WERI-Rb-1 (cell line): ENCODE measurements at places on chromosomes 16 and 17.

DNA sequence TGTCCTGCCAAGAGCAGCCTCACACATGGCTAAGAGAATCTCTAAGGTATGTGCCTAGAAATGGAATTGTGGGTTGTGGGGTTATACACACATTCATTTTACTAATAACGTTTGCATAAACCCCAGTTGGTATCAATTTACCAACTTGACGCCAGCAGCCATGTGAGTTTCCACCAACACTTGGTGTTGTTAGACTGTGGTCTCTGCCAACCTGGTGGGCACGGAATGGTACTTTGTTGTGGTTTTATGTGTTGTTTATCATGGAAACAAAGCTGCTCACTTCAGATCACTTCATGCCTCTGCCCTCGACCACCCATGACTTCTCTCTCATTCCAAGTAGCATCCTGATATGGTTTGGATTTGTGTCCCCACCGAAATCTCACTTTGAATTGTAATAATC is 152.0 kb upstream of the CDC42EP4 start:
- no peak for DNase-seq

- DNase-seq = no peak
Observed at GRCh38 chr17:71427801-71428200, 693.0 kb upstream of the SOX9 start.

- no peak for DNase-seq
Observed at GRCh38 chr16:67922221-67922620, 9.4 kb downstream of the CTRL start.

GRCh38 chr17:72618001-72618509 is 474.4 kb downstream of the SLC39A11 start:
- DNase-seq = no peak

GRCh38 chr17:79226037-79226436 is 151.4 kb downstream of the ENGASE start:
- no peak for DNase-seq

DNA sequence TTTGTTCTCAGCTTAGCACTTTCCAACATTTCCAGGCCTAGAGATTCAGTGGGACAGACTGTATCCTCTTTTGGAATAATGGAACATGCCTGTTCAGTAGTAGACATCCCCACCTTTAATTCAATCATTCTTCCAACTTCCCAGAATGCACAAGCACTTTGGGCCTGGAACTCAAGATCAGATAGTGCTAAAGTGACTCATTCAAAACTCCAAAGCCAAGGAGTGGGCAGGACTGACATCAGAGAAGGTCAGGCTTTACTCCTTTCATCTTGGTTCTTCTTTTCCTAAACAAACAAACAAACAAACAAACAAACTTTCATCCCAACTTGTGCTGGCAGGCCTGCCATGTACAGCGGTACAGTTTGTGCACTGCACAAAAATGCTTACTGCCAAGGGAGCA is 172.0 kb downstream of the AXIN2 start:
- no peak for DNase-seq

DNA sequence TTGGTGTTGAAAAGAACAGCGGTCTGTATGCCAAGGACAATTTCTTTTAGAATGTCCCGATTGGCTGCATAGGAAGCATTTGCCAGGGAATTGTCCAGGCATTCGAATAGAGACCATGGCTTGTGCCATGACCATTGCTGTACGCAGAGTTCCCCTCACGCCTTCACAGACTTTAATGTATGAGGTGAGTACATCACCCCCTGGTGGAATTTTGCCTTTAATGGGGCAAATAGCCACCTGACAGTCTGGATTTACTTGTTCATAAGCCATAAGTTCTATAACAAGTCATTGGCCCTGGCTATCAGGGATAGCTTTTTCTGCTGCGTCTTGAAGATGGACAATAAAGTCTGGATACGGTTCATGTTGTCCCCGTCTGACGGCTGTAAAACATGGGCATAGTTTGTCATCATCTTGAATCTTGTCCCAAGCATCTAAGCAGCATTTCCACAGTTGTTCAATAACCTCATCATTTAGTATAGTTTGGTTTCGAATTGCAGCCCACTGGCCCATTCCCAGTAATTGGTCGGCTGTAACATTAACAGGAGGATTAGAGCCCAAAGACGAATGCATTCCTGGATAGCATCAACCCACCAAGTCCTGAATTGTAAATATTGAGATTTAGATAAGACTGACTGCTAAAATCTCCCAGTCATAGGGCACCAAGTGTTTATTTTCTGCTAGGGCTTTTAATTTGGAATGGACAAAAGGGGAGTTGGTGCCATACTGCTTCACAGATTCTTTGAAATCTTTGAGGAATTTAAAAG is 67.7 kb upstream of the ARL4D start:
- DNase-seq = peak; percentile 45

GRCh38 chr16:69906838-69907401 is 44.2 kb upstream of the CLEC18A start:
- DNase-seq = no peak

- no peak for DNase-seq
Observed at GRCh38 chr16:86580791-86581170, 2.4 kb downstream of the FOXL1 start.

GRCh38 chr17:15096511-15096910 is 168.6 kb downstream of the PMP22 start:
- DNase-seq = no peak

GRCh38 chr16:75589306-75589705 is 23.1 kb downstream of the GABARAPL2 start:
- no peak for DNase-seq

DNA sequence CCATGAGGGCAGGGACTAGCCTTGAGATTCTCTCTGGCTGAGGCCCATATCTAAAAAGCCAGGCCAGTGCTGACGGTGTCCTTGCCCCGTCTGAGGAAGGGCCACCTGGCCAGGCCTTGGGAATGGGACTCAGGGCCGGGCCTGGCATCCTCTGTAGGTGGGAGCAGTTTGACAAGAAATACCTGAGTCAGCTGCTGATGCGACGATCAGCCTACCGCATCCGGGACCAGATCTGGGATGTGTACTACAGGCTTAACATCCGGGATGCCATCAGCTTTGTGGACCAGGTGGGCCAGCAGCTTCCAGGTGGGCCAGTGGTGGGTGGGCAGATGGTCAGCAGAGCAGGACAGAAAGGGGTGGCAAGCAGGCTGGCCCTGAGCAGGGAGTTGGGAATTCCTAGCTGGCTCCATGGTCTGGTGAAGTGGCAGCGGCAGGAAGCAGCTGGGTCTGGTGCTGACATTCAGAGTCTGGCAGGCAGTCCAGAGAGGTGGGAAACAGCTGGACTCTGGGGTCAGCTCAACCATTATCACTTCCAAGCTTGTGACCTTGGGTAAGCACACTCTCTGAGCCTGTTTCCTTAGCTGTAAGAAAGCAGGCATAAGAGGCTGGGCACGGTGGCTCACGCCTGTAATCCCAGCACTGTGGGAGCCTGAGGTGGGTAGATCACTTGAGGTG is 9.5 kb downstream of the SLC9A5 start:
- no peak for DNase-seq

GRCh38 chr17:335691-336090 is 16.9 kb downstream of the RPH3AL start:
- DNase-seq = peak; percentile 57

GRCh38 chr16:14585287-14585686 is 44.8 kb downstream of the PARN start:
- DNase-seq = no peak

DNA sequence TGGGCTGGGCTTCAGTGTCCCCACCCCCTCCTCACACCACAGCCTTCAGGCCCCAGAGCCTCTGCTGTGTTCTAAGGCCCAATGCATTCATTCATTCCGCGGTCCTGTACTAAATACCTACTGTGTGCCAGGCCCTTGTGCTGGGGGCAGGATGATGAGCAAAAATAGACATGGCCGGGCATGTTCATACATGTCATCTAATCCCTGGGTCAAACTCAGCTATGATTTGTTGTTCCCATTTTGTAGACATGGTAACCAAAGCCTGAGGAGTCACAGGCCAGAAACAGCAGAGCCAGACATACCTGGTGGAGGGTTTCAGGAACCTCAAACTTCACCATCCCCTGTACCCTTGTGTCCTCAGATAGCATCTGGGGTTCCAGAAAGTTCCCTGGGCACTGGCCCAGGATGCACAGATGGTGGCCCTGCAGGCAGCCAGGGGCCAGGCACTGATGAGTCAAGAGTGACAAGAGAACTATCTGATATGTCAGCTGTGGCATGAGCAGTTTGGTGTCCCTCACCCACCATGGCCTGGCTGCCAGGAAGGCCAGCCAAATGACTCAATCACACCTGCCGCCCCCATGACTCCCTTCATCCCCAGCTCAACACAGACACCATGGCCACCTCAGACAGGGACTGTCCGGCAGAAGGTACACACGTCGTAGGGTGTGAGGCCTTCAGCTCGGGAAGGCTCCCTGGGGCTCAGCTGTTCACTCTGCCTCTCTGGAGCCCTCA is 2.7 kb upstream of the RRAD start:
- no peak for DNase-seq

GRCh38 chr16:79573071-79573470 is 27.5 kb downstream of the MAF start:
- no peak for DNase-seq

DNA sequence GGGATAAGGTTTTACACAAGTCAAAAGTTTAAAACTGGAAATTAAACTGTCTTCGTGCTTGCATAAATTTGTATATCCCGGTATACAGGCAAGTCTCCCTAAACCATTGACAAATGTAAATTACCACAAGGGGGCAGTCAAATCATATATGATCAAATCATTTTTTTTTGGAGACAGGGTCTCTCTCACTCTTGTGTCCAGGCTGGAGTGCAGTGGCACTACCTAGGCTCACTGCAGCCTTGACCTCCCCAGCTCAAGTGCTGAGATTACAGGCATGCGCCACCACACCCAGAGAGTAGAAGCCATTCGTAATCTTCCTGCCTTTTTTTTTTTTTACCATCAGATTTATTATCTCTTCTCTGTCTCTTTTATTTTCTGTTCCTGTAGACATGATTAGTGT is 18.5 kb downstream of the TOP2A start:
- DNase-seq = no peak

GRCh38 chr16:69494991-69495392 is 70.6 kb downstream of the CYB5B start:
- DNase-seq = peak; percentile 28

GRCh38 chr17:8916466-8916865 is 49.0 kb upstream of the PIK3R6 start:
- no peak for DNase-seq

DNA sequence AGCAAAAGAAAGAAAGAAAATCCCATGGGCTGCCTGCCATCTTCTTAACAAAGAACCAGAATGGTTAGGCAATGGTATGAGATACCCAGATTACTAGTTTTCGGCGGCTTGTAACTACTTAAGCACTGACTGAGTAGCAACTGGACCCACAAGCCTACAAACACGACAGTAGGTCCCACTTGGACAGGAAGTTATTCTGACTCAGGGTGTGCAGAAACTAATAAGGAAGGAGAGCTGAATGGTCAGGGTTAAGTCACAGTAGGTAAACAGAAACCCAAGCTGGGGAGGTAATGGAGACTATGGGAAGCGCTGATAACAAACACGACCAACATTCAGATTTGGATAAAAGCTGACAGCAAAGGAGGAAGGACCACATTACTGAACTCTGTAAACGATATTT is 10.4 kb upstream of the HLF start:
- DNase-seq = no peak

GRCh38 chr17:278055-278675 is 74.4 kb downstream of the RPH3AL start:
- DNase-seq = no peak

- no peak for DNase-seq
Observed at GRCh38 chr17:14871921-14872320, 393.2 kb downstream of the PMP22 start.

DNA sequence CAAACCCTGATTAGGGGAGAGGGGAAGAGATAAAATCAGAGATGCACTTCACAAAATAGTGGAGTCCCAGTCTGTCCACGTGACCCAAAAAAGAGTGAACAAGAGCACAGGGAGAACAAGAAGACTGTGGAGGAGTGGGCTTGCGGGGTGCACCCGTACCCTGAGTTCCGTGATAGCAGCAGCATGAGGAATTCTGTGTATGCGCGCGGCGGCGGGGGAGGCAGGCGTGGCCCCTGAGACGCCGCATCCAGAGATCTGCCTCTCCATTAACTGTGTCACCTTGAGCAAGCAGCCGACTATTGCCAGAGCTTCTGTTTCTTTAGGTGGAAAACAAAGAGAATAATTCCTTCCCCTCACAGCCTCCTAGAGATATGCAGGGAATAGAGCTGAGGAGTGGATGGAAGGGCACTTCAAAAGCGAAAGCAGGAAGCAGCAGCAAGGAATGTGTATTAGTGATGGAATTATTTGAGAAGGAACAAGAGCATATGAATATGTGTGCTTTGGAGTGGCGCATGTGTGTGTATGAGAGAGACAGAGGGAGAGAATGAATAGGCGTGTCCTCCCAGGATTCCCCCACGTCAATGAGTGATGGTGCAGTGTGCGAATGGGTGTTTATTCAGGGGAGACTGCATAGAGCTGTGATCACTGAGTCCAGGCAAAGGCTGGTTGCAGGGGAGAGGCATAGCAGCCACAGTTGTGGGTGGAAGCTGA is 10.4 kb upstream of the SOX9 start:
- no peak for DNase-seq

DNA sequence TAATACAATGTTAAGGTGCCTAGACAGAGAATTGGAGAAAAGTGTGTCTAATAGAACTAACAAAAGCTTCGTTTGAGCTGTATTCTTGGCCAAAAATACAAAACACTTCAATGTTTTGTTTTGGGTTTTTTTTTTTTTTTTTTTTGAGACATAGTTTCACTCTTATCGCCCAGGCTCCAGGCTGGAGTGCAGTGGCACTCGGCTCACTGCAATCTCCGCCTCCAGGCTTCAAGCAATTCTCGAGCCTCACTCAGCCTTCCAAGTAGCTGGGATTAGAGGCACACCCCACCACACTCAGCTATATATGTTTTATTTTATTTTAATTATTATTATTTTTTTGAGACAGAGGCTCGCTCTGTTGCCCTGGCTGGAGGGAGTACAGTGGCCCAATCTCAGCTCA is 38.3 kb upstream of the CARMIL2 start:
- no peak for DNase-seq

GRCh38 chr17:34997355-34997862 is 17.1 kb downstream of the LIG3 start:
- no peak for DNase-seq

GRCh38 chr16:83715217-83715920 is 92.4 kb upstream of the HSBP1 start:
- peak; percentile 25 for DNase-seq

GRCh38 chr17:77373299-77374169 is 232.8 kb downstream of the SEC14L1 start:
- DNase-seq = no peak

DNA sequence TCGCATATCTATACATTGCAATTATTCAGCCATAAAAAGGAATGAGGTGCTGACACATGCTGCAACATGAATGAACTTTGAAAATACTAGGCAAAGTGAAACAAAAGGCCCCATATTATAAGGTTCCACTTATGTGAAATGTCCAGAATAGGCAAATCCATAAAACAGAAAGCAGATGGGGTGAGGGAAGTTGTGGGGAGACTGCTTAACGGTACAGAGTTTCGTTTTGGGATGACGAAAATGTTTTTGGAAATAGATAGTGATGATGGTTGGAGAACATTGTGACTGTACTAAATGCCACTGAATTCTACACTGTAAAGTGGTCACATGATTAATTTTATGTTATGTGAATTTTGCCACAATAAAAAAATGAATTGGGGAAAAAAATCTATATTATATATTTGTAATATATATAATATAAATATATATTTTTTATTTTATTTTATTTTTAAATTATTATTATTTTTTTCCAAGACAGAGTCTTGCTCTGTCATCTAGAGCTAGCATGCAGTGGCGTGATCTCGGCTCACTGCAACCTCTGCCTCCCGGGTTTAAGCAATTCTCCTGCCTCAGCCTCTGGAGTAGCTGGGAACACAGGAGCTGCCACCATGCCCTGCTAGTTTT is 4.2 kb upstream of the GNA13 start:
- DNase-seq = no peak

GRCh38 chr16:69157196-69157595 is 24.7 kb downstream of the UTP4 start:
- no peak for DNase-seq
